CMK (cell line): ENCODE measurements at places on chromosomes 2 and 18.
A peak's percentile ranks its signal among the peaks of the same experiment; 100 is the strongest.

DNA sequence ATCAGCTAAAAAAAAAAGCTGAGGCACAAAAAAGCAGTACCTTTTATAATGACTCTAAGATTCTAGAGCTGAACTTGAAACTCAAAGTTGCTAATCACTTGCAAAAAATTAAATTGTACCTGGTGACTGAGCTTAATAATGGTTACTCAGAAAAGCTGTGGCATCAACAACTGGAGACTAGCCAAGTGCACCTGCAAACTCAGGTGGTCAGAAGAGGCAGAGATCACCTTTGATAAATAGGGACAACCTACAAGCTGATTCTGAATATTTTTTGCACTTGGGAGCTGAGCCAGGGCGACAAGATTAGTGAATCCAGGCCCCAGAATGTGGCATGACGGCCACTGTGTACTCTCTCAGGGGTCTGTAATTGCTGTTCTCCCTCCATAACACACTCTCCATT is 3.0 kb downstream of the ABHD3 start:
- DNase-seq, result no peak

DNA sequence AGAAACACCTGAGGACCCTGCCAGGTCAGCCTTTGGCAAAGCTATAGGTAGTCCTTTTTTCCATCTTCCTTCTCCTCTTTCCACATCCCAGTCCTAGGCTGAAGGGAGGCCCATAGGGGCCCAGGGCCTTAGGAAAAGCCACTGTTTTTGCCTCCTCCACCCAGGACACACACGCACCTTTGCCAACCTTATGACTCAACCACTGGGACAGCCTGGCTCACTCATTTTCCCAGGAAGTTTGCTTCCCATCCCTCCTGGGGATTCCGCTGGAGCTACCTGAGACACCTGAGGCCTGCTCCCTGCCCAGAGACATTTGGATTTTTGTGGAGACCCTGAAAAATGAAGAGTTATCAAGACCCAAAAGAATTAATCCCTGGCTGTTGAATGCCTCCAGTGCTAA is 273.4 kb upstream of the SIX2 start:
- DNase-seq, result no peak

DNA sequence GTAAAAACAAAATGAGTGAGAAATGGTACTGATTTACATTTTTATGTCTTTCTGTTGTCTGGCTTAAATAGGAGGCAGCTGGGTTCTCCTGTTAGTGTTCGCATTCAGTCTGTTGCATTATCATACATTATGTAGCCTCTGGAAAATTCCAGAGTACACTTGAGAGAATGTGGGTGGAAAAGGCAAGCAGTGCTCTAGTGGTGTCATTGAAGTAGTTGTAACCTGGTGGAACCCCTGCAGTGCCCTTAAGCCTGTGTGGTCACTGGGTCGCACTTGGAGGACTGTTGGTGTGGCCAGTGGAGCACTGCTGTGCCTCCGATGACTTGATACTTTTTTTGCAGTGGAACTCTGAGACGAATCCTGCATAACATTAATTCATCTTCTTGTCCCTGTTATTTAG is 52.4 kb downstream of the USP14 start:
- DNase-seq, result no peak

- no peak for DNase-seq
These were observed 40.4 kb upstream of the SLC25A52 start for GRCh38 chr18:31801078-31801477.

GRCh38 chr2:209501579-209501978 is 77.7 kb downstream of the MAP2 start:
- DNase-seq, result no peak

DNA sequence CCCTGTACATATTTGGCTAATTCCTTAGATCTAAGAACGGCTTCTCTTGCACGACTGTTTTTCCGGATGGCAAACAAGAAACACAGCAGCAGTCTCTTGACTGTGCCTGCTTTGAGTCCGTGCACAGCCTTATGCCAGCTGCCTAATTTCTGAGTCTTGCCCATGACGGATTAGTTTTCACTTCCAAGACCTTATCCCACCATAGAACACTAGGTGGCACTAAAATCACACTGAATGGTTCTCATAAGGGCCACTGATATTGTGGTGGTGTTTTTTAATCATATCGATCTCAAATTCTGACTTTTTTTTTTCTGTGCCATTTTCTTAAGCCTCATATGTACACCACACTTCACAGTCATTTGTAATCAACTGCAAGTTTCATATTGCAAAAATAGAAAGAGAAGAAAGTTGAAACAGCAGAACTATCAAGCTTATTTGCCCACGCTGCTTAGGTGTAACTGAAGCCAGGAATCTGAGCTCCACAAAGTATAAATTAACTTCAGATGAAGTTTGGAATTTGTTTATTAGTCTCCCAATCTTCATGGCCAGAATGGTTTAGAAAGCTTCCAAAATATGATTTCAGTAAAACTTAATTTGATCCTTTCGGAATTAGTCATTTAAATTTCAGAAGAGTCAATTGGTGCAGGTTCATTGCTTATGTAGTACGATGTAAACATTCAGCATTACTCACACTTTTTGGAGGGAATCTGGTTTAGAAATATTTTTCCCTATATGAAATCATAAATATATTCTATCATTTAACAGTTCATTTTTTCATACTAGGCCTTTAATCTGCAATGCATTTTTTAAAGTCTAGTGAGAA is 45.5 kb upstream of the SCN7A start:
- peak; percentile 17 for DNase-seq

- no peak for DNase-seq
These were observed 9.2 kb downstream of the SLC4A1AP start for GRCh38 chr2:27672723-27673486.

GRCh38 chr2:132503701-132504100 is 87.1 kb downstream of the GPR39 start:
- DNase-seq, result no peak

DNA sequence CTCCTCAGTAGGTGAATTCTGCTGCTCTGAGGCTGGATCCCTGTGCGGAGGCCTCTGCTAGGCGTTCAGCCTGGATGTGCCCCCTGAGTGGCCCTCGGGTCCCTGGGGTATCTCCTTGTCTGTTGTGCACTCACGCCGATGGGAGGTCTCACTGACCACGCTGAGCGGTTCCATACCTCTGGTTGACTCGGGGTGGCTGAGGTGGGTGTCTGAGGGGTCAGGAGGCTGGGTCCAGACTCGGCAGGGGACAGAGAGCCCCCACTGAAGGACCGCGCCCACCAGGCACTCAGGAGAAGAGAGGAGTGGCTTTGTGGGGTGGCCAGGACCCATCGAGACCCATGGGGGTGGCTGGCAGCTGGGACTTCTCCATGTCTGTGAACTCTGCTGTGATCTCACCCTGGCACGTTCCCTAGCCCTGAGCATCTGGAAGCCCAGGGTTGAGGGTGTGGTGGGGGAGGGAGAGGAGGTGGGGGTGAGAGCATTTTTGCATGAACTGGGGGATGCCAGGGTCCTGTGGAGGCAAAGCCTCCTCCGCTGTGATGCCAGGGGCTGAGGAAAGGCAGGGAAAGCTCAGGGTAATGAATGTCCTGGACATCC is 53.7 kb downstream of the TWIST2 start:
- no peak for DNase-seq

DNA sequence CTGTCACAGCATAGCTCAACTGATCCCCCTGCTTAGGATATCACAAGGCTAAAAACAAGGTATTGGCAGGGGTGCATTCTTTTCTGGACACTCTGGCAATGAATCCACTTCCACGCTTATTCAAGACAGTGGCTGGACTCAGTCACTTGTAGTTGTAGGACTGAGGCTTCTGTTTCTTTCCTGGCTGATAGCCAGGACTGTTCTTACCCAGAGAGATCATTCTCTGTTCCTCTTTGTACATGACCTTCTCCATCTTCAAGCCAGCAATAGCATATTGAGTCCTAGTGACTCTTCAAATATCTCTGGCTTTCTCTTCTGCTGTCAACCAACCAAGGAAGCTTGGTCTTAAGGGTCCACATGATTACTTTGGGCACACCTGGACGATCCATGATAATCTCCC is 241.3 kb downstream of the RBM43 start:
- no peak for DNase-seq

GRCh38 chr2:70851704-70852103 is 16.1 kb upstream of the CD207 start:
- no peak for DNase-seq

- DNase-seq, result no peak
These were observed 524.4 kb downstream of the BCL11A start for GRCh38 chr2:60028849-60029565.

DNA sequence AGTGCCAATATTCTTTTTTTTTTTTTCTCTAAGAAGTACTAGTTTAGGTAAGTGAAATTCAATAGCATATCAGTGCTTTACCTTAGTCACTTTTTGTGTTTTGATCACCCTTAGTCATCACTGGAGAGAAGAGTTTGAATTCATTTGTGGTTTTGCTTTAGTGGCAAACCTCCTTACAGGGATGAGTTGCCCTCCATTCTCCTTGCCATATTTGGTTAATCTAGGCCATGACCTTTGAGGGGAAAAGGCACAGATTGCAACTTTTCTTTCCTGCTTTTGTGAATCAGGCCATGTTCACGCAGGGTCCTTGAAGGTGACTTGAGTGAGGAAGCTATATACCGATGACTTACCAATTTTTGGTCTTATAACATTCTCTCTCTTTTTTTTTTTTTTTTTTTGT is 34.4 kb downstream of the PLEKHA3 start:
- no peak for DNase-seq

- no peak for DNase-seq
These were observed 643 bp downstream of the PLCL1 start for GRCh38 chr2:197804758-197805714.

DNA sequence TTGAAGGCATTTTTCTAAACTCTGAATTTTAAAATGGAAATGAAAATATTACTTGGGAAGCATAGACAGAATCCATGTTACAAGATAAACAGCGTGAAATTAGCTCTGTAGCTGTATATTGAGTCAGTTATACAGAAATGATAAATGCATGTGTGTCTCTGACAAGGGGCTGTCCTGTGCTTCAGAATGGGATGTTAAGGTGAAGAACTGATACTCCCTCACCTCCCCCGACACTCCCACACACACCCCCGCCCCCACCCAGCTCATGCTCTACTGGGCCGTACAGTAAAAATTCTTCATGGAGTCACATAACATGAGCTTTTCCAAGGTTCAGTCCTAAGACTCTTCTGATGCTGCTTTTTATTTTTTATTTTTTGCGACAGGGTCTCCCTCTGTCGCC is 869 bp upstream of the THUMPD2 start:
- no peak for DNase-seq

DNA sequence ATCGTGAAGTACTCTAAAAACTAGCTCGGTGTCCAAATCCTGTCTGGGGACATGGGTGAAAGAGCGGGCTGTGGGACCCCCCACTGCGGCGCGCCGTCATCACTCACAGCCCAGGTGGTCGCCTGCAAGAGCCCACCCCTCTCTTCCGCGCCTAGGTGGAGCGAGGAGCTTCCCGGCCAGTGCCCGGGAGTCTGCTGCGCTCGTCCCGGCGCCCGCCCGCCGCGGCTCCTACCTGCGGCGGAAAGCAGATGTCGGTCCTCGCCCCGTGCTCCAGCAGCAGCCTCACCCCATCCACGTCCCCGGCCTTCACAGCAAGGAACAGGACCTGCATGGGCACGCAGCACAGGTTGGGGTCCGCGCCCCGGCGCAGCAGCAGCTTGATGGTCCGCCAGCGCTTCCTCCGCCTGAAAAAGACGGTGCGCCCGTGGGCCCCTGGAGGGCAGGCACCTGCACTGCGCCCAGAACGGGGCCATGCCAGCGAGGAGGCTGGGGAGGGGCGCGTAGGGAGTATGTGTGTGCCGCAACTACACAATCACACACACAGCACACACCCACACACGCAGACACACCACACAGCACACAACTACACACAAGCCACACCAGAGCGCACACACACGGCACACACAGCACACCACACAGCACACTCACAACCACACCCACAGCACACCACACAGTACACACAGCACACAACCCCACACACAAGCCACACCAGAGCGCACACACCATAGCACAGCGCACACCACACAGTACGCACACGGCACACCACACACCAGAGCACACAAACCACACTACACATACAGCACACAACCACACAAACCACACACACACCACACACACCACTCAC is 37.4 kb downstream of the ANKMY1 start:
- no peak for DNase-seq

- DNase-seq, result no peak
These were observed 19.6 kb downstream of the B3GNT2 start for GRCh38 chr2:62215306-62216064.
